CD4-positive, alpha-beta T cell treated with Interleukin-15 for 4 hours (primary cell): ENCODE measurements at places on chromosomes 13 and 19.

DNA sequence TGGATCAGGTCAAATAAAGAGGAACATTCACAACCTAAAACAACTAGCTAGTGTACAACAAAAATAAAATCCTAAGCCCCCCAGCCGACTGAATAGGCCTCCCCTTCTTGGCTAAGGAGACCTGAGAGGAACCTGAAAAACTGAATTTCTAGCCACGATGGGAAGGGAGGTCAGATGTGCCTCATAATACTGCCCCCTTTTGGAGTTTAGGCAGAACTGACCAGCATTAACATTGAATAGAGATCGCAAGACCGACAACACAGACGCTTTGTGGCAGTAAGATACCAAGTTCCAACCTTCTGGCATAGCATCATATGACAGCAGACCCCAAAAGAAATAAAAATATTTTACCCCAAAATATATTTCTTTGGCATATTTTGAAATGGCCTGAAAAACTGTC is 15.9 kb downstream of the CBY2 start:
- DNase-seq = no peak

DNA sequence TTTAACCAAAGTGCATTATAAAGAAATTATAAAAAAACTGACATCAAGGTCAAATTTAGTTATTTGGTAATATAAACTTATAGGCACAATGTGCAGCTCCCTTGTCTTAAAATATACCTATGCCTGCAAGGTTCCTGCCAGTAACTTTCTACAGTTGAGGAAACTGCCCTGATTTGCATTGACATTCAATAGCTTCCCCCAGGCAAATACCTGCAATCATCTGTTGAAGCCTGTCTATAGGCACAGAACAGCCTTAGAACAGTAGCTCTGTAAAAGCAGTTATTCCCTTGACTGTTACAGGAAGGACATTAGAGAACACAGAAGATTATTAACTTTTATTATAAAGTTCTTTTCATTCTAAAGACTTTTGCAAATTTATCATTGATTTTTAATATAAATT is 1239.5 kb downstream of the PCDH9 start:
- DNase-seq = no peak

DNA sequence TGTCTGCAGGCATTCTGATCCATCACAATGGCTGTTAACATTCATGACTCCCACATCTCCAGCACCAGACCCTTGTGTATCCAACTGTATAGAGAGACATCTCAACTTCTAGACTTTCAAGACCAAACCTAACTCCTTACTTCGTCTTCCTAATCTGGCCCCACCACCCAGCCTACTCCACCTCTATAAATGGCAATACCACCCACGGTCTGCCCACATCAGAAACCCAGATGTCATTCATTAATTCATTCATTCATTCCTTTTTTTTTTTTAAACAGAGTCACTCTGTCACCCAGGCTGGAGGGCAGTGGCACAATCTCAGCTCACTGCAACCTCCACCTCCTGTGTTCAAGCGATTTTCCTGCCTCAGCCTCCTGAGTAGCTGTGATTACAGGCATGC is 10.4 kb downstream of the GPR42 start:
- DNase-seq = no peak

DNA sequence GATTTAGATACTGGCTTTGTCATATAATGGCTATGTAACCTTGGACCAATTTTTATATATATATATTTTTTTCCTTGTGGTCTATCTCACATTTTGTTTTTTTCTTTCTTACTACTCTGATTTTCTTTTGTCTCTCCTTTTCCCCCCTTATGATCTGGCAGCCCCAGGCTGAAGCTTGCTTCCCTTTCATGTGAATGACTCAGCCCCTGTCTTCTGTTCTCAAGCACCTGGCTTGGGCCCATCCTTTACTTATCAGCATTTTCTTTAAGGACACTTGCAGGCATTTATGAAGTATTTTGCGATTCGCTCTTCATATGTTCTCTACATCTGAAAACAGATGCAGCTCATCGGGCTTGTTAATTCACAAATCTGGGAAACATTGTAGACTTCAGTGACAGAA is 163.6 kb downstream of the SPRY2 start:
- no peak for DNase-seq
